ENCODE measurements at places on chromosomes 1 and 21.
A peak's percentile ranks its signal among the peaks of the same experiment; 100 is the strongest.

DNA sequence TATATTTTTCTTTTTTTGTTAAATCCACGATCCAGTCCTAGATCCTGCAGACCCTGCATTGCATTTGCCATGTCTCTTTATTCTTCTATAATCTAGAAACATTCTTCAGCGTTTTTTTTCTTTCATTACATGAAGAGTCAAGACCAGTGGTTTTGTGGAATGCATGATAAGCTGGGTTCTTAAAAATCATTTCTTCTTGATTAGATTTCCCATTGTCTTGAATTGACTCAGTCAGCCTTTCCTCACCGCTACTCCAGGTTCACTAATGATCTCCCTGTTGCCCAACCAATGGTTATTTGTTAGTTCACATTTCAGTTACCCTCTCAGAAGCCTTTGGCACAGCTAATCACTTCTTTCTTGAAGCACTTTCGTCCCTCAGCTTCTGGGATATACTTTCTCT is 25.2 kb downstream of the CHD1L start:
- no peak for DNase-seq

DNA sequence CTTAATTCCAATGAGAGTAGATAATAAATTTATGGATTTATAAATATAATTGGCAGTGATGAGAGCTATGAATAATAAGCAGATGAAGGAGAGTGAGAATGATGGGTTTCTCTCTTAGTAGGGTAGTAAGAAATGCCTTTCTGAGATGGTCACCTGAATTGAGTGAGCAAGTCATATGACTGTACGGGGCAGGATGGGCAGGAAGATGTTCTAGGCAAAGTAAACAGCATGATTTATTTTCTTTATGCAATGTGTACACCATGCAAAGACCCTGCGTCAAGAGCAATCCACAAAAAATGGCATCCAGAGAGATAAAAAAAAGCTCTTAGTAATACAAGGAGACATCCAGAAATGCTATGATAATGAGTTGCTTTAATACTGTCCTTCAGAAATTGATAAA is 409.9 kb downstream of the HLX start:
- no peak for DNase-seq

DNA sequence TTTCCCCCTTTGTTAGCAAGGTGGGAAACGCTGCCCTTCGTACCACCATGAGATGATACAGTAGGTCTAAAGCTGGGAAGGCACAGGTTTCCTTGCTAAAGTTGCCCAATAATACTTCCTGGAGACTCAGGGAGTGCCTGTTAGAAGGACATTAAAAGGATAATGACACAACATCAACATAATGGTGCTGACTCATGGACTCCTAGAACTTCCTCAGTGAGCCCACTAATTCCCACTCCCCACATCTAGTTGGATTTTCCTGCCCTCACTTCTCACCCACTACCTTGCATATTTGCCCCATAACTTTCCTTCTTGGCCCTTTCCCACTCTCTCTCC is 17.5 kb downstream of the CFAP45 start:
- no peak for DNase-seq

- no peak for DNase-seq
Observed at GRCh38 chr1:230299191-230300006, 126.7 kb downstream of the PGBD5 start.

GRCh38 chr1:66243548-66244130 is 290.3 kb upstream of the SGIP1 start:
- DNase-seq: no peak

DNA sequence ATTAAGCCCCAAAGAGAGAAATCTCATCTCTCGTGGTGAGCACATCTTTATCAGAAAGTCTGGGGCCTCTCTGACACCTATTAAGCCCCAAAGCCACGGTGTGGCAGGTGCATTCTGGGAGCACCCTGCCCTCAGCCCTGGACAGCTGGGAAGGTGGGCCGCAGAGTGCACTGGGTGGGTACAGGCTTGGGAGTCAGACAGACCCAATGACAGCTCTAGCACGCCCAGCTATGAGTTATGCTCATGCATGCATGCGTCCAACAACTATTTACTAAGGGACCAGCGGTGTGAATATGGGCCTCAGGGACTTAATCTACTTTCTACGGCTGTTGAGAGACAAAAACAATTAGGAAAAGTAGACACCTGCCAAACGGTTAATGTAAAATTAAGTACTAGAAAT is 46.6 kb downstream of the SLC66A1 start:
- no peak for DNase-seq

- DNase-seq: peak; percentile 78
Observed at GRCh38 chr21:25639551-25640201, 618 bp downstream of the JAM2 start.

DNA sequence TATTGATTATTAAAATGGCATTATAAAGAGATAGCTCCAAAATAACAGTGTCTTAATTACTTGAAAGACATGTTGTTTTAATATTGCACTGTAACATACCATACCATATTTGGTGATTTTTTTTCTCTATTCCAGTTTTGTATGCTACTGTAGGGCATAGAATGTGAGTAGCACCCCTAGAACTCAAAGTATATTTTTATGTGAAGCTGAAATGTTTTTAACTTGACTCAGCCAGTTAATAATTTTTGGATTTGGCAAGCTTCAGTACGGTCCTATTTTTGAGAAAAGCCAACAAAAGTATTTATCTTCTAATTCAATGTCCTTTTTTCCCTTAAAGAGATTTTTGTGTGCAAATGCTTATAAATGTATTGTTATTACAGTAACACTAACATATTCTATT is 593.8 kb downstream of the USP25 start:
- DNase-seq: no peak

DNA sequence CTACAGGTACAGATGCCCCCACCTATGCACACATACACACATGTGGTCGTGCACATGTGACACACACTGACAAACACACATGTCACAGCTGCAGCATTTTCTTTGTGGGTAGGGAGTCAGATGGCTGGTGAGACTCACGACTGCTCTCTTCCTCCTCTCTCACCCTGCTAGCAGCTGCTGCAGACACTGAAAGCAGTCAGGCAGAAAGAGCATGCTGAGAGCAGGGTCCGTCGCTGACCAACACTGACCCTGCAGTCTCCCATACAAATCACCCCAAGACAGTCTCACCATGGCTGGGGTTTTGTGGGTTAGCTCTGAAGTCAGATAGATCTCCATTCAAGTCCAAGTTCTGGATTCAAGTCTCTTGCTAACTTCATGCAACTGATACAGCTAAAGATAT is 188.3 kb downstream of the ASTN1 start:
- no peak for DNase-seq

GRCh38 chr1:111789666-111790316 is 34.1 kb downstream of the DDX20 start:
- DNase-seq: no peak

DNA sequence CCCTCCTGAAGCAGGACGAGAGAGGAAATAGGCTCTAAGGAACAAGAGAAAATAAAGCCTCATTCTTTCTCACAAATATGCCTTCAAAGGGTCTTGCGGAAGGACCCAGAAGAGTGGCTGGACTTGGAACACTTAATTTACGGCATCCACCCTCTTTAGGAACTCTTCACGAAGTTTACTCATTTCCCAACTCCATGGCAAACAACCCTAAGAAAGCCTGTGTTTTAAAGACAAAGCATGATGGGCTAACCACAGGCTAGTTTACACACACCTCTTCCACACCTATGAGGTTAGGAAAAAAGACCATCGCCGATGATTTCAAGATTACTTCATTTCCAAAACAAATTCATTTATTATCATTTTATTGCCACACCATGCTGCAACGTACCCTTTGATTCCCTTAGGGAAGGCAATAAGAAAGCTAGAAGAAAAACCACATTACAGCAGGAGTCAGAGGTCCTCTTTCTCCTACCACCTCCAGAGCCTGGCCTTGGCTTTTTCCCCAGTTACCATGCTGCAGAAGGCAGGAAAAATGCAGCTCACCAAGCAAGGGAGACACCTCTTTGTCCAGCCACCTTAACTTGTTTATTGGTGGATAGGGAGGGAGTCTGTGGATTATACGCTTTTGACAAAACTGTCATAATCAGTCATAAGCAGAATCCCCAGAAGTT is 29.6 kb downstream of the CHI3L2 start:
- DNase-seq: no peak

DNA sequence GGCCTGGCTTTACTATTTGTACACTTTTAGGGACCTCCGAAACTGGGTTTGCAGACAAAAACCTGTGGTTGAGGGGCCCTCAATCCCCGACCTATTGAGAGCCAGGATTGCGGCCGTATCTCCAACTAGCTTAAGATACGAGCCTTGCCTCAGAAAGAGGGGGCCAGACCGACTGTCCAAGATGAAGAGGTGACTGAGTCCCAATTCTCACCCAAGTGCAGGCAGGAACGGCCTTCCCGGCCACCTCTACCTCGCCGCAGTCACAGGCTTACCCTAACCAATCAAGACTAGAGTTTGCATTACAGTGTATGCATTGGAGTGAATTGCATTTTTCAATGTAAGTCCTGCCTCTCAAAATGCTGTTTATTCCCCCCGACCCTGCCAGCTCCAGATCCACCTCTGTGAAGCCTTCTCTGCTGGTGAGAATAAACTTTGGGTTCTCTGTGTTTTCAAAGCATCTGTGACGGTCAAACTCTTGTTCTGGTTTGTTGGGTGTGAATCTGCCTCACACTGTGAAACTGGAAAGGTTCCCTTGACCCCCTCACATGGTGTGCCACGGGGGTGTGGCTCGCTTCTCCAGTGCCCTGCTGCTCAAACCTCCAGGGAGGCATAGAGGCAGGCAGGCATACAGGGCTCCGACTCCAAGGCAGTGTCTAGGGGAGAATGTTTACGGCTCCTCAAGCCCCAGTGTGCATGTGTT is 62.2 kb upstream of the WLS start:
- no peak for DNase-seq

GRCh38 chr21:46570119-46570518 is 34.8 kb downstream of the S100B start:
- no peak for DNase-seq

GRCh38 chr1:242467556-242468145 is 56.8 kb downstream of the PLD5 start:
- DNase-seq: peak; percentile 71

- DNase-seq: no peak
Observed at GRCh38 chr1:228798035-228798434, 62.8 kb downstream of the RHOU start.

DNA sequence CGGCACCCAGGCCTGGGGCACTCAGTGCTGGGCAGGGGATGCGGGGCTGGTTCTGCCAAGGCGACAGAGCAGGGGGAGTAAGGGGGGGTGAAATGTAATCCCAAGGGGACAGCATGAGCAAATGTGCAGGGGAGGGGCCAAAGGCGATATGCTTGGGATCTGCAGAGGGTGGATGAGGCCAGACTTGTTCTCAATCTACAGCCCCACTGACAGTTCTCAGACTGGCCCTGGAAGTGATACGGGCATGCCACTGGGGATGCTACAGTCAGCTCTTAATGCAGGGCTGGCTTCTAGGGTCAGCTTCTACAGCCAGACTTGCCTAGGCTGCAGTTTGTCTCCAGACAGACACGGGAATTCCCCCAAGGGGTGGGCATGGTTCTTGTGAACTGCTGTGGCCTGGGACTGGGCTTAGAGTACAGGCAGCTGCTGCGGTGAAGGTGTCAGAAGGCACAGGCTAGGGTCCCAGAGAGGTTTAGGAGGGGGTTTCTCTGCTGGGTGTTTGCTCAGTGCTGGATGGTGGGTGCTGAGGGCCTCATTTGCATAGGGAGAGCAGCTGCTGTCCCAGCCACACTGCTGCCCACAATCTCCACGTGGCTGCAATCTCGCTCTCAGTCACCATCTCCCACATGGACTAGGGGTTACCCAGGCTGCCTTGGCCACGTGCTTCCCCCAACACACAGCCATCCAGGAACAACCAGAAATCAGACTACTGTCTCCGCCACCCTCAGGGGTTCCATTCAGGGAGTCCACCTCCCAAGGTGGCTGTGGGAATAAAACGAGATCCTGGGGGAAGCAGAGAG is 190.1 kb downstream of the HIVEP3 start:
- no peak for DNase-seq

Data from HEK293T (cell line).